ENCODE measurements at places on chromosomes 6 and 20. TPM values are rescaled to one million over a fixed set of nuclear protein-coding genes. Genes with fewer than 3 reads are reported as not detected.

The KHDC1L gene
- not detected for total RNA-seq

The UBR2 gene
- total RNA-seq = 36.6 TPM

The C20orf141 gene
- not detected for total RNA-seq

The GABRR1 gene
- total RNA-seq = not detected

The RBBP9 gene
- total RNA-seq = 14.0 TPM

The TRIM10 gene
- not detected for total RNA-seq

The RCAN2 gene
- 11.7 TPM for total RNA-seq

The SLC22A16 gene
- total RNA-seq = 0.87 TPM

The GCLC gene
- total RNA-seq = 40.0 TPM

The SYNDIG1 gene
- total RNA-seq = not detected

The TSPYL4 gene
- 13.6 TPM for total RNA-seq

The CTCFL gene
- total RNA-seq = not detected

The MUCL3 gene
- 4.6 TPM for total RNA-seq

GRCh38 chr6:112760831-112761230 is 413.7 kb downstream of the RFPL4B start:
- no peak for DNase-seq

- no peak for DNase-seq
Measured at GRCh38 chr20:8227293-8227692, 95.2 kb downstream of the PLCB1 start.

GRCh38 chr6:116419069-116419786 is 41.9 kb upstream of the CALHM6 start:
- no peak for DNase-seq

- DNase-seq = no peak
Measured at GRCh38 chr6:152110886-152111820, 303.7 kb downstream of the ESR1 start.

DNA sequence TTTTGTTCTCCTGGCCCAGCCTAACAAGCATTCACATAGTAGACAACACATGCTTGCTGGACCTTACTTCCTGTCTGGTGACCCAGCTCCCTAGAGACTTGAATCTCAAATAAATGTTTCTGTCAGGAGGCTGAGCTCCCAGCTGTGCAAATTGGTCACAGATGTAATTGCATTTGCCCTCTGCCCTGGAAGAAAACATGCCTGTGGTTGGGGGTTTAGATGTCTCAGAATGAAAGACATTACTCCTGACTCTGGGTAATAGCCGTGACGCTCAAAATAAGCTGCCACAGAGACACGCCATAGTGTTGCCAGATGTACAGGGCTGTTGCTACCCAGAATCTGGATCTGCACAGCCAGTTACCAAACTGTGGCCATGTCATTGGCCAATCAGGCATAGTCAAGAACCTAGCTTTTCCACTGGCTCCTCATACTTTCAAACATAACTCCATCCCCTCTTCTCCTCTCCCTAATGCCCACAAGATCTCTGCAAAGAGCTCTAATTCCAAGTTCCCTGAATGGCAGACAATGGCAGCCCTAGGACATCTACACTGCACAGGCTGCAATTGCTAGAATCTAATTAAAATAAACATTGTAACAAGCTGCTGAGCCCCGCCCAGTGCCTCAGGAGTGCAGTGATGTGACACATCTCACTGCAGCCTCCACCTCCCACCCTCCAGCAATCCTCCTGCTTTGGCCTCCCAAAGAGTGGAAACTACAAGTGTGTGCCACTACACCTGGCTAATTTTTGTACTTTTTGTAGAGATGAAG is 32.8 kb upstream of the GMPR start:
- DNase-seq = no peak

DNA sequence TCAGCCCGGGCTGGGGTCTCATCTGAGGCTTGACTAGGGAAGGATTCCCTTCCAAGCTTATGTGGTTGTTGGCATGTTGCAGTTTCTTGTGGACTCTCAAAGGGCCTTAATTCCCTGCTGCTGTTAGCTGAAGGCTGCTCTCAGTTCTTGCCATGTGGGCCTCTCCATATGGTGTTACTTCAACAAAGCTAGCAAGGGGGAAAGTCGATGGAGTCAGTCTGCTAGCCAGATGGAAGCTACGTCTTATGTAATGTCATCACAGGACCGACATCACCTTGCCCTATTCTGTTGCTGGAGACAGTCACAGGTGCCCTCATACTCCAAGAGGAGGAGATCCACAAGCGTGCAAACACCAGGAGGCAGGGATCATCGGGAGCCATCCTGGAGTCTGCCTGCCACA is 43.3 kb upstream of the ARMC2 start:
- DNase-seq = no peak

GRCh38 chr6:88856566-88856965 is 106.9 kb downstream of the RNGTT start:
- no peak for DNase-seq

DNA sequence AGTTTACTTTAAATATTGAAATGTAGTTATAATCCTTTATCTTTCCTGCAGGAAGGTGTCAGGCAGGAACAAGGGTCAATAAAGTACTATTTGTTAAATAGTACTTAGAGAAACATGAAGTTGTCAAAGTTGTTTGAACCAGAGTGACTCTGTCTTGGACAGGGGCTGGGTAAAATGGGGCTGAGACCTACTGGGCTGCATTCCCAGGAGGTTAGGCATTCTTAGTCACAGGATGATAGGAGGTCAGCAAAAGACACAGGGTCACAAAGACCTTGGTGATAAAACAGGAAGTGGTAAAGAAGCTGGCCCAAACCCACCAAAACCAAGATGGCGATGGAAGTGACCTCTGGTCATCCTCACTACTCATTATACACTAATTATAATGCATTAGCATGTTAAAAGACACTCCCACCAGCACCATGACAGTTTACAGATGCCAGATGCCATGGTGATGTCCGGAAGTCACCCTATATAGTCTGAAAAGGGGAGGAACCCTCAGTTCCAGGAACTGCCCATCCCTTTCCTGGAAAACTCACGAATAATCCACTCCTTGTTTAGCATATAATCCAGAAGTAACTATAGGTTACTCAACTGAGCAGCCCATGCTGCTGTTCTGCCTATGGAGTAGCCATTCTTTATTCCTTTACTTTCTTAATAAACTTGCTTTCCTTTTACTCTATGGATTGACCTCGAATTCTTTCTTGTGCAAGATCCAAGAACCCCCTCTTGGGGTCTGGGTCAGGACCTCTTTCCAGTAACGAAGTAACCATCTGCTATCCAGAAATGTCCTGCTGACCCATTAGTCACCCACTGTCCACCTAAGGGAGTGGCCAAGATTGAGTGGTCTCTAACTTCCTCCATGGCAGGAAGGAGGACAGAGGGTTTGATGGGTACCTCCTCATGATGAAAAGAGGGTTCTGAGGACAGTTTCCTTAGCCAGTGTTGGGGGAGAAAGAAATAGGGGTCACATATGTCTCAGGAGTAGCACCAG is 19.6 kb downstream of the SLC22A2 start:
- DNase-seq = no peak

DNA sequence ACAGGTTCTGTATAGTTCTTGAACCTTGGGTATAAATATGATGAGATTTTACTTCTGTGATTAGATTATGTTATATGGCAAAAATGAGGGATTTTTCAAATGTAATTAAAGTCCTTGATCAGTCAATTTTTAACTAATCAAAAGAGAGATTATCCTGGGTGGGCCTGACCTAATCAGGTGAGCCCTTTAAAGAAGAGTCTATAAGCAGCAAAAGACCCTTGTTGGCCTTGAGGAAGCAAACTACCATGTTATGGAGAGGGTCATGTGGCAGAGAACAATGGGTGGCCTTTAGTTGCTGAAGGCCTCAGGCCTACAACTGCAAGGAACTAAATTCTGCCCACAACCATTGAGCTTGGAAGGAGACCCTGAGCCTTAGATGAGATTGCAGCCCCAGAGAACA is 102.5 kb upstream of the RIPOR2 start:
- DNase-seq = no peak

DNA sequence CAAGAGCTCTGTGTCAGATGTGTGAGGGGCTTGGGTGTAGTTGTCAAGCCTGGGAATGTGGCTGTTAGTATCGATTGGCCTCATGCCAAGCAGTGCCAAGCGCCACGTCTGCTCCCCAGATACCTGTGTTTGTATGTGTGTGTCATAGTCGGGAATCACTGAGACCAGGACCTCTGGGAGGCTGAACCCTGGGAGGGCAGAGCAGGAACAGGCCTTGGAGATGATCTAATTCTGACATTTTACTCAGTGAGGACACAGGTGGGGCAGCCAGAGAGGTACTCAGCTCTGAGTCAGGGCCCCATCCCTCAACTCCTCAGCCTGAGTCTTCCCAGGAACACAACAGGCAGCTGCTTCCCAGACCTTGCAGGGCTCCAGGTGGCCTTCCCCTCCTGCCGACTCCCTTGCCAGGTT is 51.2 kb upstream of the FANCE start:
- DNase-seq = no peak

DNA sequence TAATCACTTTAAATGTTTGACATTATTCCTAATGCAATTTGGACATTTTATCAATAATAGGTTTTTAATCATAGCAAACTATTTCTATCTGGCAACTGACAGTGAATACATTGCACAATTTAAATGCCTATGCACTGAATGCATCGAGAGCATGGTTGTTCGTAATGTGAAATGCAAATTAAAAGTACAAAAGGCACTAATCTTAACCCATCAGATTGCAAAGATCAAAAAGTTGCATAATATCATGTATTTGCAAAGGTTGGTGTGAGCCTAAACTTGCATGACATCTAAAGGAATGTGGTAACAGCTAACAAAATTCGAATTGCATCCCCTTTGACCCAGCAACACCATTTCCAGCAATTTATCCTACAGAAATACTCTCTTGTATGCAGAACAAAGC is 469.9 kb upstream of the IRAK1BP1 start:
- DNase-seq = no peak

GRCh38 chr6:133730881-133731280 is 158.0 kb upstream of the TCF21 start:
- no peak for DNase-seq

DNA sequence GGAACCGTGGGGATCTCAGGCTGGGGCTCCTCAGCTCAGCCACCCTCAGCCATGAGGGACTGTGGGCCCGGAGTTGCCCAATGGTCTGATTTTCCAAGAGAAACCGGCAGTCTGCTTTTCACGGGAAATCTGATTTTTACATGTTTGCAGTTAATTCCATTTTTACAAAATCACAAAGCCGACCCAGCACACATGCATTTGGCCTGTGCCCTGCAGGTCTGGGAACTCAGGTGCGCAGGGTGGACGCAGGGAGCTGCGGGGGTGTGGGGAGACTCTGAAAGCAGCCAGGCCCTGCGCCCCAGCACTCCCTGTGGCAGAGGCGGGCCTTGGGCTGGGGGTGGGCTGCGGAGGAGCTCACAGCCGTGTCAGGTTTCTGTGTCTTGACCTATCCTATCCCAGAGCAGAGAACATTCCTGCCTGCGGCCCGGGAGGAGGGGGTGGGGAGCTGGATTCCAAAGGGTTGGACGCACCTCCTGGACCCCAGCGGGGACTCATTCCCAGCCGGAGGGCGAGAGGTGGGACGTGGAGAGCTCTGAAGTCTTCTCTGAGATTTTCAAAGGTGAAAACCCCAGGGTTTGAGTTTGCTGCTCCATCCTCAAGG is 60.6 kb downstream of the ADNP start:
- no peak for DNase-seq

GRCh38 chr20:44583157-44583556 is 778 bp downstream of the PKIG start:
- no peak for DNase-seq

GRCh38 chr6:43097502-43097901 is 21.4 kb downstream of the PTK7 start:
- DNase-seq = no peak

GRCh38 chr6:108403236-108403635 is 108.4 kb downstream of the AFG1L start:
- DNase-seq = no peak

- no peak for DNase-seq
Measured at GRCh38 chr6:90178384-90178855, 118.2 kb downstream of the BACH2 start.

- no peak for DNase-seq
Measured at GRCh38 chr20:41213150-41213820, 75.9 kb downstream of the PLCG1 start.

DNA sequence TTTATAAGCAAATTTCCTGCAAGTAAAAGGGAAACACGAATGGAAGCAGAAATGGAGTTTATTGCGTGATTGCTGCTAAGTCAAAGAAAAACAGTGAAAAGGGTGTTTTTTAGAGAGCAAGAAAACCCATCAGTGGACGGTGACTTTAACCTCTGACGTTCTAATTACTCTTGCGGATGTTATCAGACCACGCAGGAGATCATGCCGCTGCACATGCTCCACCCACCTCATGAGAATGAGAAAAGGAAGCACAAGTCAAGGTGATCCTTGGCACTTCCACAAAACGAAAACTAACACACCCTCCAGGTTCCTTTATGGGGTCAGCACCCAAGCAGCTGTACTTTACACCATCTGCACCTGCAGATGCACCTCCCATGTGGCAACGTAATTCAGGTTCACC is 45.0 kb downstream of the LYRM4 start:
- no peak for DNase-seq

DNA sequence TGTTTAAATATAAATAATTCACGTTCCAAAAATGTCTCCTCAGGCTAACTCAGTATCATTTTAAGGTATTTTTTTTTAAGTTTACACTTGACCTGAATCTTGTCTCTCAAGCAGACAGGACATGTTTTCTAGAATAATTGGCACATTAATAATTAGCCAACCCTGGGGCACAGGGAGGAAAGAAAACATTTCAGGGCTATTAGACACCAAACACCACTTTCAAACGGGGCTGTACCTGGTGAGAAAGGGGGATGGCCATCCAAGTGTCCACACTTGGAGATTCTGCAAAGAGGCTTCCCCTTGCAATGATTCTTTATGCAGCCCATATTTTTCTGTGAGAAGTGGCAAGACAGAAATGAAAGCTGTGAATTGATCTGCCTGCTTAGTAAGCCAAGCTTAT is 560.8 kb downstream of the CD109 start:
- no peak for DNase-seq

DNA sequence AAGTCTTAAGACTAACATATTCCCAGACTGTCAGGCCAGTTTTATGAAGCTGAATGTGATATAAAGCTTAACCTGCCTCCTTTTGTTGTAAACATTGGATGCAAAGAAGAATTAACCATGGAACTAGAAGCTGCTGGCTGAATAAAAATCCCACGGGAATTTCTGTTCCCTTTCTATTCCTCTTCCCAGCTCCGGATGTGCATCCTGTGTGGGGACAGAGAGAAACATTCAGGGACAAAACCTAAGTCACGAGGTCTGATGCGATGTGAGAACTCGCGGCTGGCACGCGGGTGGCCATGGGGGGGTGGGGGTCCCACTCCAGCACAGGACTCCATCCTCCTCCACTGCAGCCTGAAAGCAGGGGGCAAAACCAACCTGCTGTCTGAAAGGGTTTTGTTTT is 32.2 kb downstream of the RAMACL start:
- no peak for DNase-seq

GRCh38 chr20:46995561-46996142 is 101.0 kb downstream of the EYA2 start:
- no peak for DNase-seq

Measured in upper lobe of right lung (tissue), 1 donor.